ENCODE measurements at places on chromosomes 4 and X.

- DNase-seq, result peak; percentile 90
These were observed 855 bp downstream of the KLF3 start for GRCh38 chr4:38664706-38665401.

GRCh38 chrX:149688552-149688951, 23.3 kb upstream of the MAGEA11 start:
- no peak for DNase-seq

GRCh38 chr4:5943561-5943960, 50.7 kb upstream of the CRMP1 start:
- DNase-seq, result no peak

GRCh38 chrX:129933700-129934099, 27.7 kb downstream of the UTP14A start:
- no peak for DNase-seq

GRCh38 chr4:25509646-25510045, 132.6 kb downstream of the ANAPC4 start:
- no peak for DNase-seq

DNA sequence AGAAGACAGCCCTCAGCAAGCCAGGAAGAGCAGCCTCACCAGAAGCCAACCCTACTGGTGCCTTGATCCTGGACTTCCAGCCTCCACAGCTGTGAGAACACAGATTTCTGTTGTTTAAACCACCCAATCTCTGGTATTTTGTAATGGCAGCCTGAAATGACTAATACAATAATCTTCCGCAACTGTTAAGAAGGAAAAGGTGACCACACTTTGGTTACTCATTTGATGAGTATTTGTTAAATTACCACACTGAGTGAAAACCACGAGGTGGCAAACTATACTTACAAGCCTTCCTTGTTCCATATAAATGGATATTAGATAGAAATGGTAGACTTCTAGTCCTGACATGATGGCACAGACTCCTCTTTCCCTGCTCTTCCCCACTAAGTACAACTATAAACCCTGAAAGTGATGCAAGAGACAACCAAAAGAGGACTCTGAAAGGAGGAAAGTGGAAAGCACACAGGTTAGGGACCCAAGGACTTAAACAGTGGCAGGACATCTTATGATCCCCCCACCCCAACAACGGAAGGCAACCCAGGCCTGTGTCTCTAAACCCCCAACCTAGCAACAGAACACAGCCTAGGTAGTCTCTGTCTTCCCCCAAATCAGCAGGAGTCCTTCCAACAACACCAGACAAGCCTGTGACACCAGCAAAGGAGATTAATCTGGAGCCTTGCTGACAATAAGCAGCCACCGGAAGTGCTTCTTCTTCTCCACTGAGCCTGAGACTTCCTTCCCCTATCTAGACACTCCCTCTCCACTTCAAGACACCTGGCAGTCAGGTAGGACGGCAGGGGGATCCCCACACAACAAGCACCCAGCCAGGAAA, 12.3 kb downstream of the ZNF182 start:
- no peak for DNase-seq

GRCh38 chr4:38672074-38672396, 8.0 kb downstream of the KLF3 start:
- DNase-seq, result no peak

DNA sequence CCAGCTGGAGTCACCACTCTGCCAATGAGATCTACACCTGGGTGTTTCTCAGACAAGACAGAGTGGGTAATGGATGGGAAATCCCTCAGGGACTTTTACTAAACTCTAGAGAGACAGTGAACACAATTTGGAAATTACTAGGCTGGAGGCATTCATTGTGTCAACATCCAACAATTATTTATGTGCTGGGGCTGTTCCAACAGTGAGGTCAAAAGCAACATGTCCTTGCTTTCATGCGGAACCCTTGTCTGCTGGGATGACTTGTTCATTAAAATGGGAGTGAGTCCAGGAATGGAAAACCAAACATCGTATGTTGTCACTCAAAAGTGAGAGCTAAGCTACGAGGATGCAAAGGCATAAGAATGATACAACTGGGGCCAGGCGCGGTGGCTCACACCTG, 54.0 kb downstream of the DRD5 start:
- DNase-seq, result no peak

DNA sequence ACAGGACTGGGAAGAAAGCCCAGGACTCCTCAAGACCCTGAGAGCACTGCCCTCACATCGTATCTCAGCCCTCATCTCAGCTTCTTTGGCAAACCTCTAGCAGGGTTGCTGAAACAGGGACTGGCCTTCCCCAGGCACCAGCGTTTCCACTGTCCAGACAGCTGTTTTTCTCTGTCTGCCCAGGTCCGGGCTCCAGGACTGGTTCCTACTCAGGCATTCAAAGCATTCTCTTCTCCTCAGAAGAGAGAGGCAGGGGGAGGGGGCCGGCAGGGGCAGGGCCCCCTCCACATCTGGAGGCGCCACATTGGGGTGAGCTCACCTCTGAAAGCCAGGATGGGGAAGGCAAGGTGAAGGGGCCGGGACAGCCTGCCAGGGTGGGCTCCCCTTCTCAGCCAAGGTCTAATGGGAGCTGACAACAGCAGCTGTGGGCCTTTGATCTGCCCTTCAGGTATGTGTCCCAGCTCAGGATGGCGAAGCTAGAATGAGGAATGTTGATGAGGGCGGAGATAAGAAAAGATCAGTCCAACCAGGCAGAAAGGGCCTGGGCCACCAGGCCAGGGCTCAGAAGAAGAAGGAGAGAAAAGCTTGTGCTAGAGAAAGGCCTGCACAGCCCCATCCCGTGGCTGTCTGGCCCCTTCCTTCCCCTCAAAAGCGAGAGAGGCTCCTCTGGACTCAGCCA, 60.4 kb downstream of the PJA1 start:
- DNase-seq, result peak; percentile 44

DNA sequence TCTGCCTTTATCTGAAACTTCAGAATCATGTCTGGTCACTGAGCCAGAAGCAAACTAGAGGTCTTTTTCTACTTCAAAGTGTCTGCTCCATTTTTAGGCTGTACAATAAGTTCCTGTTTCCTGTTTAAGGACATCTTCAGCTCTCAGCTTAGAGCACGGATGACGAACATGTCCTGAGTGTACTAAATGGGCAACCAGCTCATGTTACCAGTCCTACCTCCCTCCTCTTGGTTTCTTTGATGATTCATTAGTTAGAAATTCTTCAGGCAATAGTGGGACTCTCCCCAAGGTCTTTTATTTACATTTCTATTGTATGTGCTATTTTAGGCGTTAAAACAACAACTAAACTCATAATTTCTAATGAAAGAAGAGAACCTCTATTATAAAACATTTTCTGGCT, 58.0 kb downstream of the ENPEP start:
- DNase-seq, result no peak

DNA sequence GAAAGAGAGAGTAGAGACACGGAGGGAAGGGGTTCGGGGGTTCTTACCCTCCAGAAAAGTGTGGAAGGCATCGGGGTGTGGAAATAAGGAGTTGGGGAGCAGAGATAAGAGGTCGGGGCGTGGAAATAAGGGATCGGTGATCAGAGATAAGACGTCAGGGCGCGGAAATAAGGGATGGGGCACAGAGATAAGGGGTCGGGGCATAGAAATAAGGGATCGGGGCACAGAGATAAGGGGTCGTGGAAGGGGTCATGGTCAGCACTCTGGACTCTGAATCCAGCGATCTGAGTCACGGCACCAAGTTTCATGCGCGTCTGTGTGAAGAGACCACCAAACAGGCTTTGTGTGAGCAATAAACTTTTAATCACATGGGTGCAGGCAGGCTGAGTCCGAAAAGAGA, 119.1 kb downstream of the PCDH10 start:
- no peak for DNase-seq

- no peak for DNase-seq
These were observed 352.9 kb downstream of the RAPGEF2 start for GRCh38 chr4:159455675-159456237.

DNA sequence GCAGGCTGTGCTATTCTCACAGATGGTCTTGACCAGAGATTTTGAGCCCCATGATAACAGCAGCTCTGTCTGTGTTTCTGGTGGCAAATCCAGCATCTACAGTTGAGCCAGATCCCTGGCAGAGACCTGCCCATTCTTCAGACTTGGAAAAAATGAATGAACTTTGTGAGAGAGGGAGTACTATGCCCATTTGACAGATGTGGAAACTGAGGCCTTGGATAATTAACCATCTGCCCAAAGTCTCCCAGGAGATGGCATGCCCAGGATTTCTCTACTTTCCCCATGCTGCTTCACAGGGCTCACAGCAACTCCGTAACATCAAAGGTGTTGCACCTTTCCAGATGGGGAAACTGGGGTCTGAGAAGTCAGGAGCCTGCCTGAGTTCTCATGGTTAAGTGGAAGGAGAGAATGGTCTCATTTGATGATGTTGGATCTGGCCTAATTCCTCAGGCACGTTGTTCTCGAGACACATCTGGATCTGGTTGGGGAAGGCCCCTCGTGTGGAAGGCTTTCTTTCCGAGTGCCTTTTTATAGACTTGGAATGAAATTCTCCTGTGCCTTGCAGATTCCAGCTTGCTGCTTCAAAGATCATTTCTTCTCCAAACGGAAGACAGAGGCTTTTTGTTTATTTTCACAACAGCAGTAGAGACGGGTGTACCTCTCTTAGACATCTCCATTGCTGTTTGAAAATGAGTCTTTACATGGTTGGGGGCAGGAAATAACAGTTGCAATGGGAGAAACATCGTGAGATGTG, 73.3 kb upstream of the STX18 start:
- DNase-seq, result no peak

- no peak for DNase-seq
These were observed 181.4 kb upstream of the PDE5A start for GRCh38 chr4:119810001-119810400.

DNA sequence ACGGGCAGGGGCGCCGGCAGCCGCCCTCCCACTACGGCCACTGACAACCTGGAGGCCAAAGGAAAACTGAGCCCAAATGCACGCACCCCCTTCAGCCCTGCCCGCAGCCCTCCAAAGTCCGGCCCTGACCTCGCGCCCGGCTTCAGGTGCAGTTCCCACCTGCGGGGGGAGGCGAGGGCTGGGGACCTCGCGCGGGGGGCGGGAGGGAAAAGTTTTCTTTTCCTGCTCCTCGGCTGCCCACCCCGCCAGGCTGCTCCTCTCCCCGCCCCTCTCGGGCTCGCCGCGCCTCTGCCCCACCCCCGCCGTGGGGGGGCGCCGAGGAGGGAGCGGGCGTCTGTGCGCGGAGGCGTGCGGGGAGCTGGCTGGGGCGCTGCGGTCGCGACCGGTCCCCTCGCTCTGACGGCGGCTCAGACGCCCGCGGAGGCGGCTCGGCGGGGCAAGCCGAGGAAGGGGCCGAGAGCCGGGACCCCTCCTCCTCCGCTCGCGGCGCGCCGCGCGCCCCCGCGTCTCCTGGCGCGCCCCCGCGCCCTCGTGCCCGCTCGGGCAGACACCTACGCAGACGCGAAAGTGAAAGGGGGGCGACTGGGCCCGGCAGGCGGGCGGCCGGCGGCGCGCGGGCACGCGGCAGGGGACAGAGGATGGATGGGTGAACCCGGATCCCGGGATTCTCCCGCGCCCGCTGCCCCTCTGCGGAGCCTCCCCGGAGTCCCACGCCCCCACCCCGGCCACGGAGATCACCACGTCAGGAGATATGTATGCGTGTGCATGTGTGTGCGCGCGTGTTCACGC, 3.1 kb upstream of the NR3C2 start:
- DNase-seq, result peak; percentile 94

GRCh38 chr4:1693131-1693896, 9.2 kb upstream of the FAM53A start:
- peak; percentile 94 for DNase-seq

GRCh38 chrX:8586953-8587352, 122.3 kb downstream of the VCX3B start:
- DNase-seq, result no peak

GRCh38 chr4:87100168-87100567, 120.2 kb downstream of the KLHL8 start:
- DNase-seq, result no peak

- DNase-seq, result no peak
These were observed 17.0 kb downstream of the LAMP2 start for GRCh38 chrX:120452131-120452530.

DNA sequence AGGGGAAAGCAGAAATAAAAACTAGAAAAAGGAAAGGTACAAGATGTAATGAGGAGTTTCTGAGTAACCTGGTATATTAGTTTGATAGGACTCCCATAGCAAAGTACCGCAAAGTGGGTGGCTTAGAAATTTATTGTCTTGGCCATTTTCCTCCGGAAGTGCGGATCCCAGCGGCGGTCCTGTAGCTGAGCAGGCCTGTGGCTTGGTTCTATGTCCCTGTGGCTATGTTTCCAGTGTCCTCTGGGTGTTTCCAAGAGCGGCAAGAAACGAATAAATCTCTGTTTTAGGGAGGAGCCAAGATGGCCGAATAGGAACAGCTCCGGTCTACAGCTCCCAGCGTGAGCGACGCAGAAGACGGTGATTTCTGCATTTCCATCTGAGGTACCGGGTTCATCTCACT, 44.0 kb upstream of the LDB2 start:
- DNase-seq, result no peak

GRCh38 chr4:153852501-153852900, 63.6 kb upstream of the SFRP2 start:
- DNase-seq, result no peak

DNA sequence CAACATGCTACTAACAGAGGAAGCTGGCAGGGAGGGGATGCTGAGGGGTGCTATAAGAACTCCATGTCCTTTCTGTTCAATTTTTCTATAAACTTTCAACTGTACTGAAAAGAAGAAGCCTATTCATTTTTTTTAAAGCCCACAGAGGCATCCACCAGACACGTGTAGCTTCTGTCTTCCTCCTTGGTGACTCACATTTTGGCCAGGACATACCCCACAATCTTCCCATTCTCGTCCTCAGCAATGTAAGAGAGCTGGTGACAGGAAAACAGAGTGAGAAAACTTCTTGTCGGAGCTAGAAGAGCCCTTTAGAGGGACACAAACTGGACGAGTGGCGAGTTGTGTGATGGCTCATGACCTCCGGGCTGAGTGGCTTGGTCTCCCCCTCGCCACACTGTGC, 1.1 kb downstream of the NAA10 start:
- no peak for DNase-seq

DNA sequence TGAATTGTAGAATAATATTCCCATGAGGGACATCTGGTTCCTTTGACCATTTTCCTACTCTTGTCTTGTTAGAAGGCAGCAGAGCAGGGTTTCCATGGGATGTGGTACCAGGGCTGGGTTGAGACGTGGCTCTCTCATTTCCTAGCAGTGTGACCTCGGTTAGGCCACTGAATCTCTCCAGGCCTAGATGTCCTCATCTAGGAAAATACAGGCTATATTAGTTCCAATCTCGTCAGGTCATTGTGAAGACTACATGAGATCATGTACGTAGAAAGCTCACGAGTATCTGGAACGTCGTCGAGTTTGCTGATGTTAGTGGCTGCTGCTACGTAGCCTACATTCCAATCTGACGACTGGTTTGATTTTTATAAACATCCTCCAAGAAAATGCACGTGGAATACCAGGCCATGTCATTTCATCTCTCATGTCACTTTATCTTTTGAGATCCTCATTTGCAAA, 278.2 kb upstream of the GATB start:
- no peak for DNase-seq

Data from spleen (tissue), 13 donors.